ENCODE measurements at places on chromosomes 7 and 10.

DNA sequence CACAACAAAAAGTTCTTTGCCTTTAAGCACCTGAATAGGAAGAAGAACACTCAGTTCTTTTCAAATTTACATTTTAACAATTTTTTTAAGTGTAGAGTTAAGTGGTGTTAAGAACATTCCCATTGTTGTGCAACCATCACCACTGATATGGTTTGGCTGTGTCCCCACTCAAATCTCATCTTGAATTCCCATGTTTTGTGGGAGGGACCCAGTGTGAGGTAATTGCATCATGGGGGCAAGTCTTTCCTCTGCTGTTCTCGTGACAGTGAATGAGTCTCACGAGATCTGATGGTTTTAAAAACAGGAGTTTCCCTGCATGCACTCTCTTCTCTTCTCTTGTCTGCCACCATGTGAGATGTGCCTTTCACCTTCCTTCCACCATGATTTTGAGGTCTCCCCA lies 155.7 kb downstream of the PLXNA4 start:
- no peak for DNase-seq

- DNase-seq: peak; percentile 10
Observed at GRCh38 chr10:43202657-43203447, 64.0 kb downstream of the RASGEF1A start.

DNA sequence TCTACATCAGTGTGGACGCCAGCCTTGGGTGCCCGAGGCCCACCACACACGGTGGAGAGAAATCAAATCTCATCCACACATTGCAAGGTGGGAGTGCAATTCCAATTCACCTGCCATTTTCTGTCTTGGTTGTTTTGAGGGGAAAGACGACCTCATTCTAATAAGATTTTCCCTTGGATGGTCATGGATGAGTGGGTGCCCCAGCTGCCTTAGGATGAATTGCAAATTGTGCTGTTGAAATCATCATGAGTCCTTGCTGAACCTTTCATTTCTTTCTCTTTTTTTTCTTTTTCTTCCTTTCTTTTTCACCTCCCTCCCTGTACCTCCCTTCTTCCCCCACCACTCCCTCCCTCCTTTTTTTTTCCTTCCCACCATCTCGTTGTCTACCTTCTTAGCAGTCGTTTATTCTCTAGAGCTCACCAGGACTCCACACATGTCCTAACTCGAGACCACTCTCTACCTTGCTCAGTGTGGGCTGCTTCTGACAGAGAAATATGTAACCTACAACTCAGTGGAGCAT lies 266.9 kb upstream of the NFE2L3 start:
- no peak for DNase-seq

- no peak for DNase-seq
Observed at GRCh38 chr7:100929808-100930174, 19.5 kb upstream of the MUC3A start.

DNA sequence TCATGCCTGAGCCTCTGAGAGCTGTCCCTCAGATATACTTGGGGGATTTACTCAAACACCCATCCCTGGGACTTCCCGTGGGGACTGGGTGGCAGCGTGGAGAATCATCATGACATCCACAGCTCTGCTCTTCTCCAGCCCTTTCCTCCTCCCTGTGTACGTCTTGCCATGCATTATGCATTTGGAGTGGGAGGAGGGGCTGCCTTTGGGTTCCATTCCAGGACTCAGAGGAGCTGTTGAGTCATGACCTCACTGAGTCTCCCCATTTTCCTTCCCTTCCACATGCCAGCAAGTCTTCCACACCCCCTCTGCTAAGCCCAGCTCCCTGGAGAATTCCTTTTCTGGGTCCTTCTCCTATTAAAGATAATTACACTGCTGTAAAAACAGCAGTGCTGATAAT lies 480.7 kb downstream of the SORCS3 start:
- DNase-seq: no peak

DNA sequence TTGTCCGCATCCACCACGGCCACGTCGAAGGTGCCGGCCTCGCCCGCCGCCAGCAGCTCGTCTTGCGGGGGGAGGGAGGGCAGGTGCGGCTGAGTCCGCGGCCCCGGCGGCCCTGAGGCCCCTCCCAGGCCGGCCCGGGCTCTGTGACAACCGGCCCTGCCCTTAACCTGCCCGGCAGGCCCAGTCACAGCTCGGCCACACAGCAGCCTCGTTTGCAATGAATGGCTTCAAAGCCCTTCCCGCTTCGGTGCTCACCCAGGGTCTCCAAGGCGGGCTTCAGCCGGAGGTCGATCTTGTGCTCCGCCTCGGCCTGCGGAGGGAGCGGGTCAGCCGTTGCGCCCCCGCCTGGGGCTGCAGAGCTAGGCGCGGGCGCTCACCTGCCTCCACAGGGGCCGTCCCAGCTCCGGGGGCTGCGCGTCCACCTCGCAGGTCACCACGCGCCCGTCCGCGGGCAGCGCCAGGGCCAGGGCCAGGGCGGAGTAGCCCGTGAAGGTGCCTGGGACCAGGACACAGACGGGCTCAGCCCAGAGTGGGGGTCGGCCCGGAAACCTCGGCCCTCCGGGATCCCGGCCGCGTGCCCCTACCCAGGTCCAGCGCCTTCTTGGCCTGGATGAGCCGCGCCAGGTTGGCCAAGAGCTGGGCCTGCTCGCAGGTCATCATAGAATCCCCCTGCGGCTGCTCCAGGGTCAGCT lies 928 bp downstream of the COMTD1 start:
- DNase-seq: no peak

DNA sequence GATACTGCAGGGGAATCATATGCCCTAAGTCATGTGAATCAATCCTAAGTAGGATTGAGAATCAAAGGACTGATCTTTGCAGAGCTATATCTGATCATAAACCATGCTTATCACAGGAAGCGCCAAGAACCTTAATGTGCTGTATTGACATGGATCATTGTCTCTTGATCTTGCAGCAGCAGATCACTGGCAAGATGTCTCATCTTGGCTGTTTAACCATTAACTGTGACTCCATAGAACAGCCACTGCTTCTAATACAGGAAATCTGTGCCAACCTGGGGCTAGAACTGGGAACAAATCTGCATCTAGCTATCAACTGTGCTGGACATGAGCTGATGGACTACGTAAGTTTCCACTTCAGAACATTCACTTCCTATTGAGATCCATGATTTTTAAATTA lies 21.6 kb downstream of the ENO4 start:
- no peak for DNase-seq

- no peak for DNase-seq
Observed at GRCh38 chr10:123102673-123103072, 33.1 kb upstream of the HMX3 start.

- no peak for DNase-seq
Observed at GRCh38 chr10:100718197-100718742, 27.1 kb upstream of the PAX2 start.

GRCh38 chr7:80907612-80908011 lies 11.2 kb downstream of the SEMA3C start:
- no peak for DNase-seq

DNA sequence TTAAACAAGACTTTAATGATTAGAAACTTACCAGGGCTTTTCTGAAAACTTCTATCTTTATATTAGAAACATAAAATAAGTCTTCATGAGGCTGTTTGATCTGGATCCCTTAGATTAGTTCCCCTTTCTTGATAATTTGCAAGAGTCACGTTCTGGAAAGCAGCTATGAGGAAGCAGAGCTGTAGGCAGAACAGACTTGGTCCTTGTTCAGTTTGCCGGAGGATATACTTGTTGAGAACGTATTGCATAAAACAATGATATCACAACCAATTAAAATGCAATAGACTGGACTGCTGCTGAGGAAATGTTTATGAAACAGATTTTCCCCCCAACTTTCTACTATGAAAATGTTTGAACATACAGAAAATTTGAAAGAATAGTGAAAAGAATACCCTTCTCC lies 2.8 kb downstream of the SAMD9L start:
- DNase-seq: no peak

GRCh38 chr7:71497256-71497946 lies 365.5 kb downstream of the GALNT17 start:
- no peak for DNase-seq

DNA sequence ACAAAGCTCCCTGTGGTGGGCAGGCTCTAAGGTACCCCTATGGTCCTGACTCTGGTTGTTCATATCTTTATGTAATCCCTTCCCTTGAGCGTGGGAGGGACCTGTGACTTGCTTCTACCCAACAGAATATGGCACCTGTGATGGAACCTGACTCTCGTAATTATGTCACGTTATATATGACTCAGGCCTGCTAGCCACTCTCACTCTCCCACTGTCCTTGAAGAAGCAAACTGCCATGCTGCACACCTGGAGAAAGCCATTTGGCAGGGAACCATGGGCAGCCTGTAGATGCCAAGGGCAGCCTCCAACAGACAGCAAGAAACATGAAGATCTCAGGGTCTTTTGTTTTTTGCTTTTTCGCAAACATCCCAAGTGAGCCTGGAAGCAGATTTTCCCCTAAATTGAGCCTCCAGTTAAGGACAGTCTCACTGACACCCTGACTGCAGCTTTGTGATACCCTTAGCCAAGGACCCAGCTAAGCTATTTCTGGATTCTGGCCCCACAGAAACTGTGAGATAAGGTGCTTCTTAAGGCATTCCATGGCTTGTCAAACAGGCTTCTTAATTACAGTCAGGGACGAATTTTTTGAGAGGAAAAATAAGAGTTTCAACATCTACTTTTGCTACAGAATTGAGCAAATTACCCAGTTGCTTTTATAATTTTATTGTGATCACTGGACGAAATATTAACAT lies 49.6 kb downstream of the IFIT5 start:
- DNase-seq: no peak

- no peak for DNase-seq
Observed at GRCh38 chr7:36309716-36310115, 79.9 kb upstream of the ANLN start.

DNA sequence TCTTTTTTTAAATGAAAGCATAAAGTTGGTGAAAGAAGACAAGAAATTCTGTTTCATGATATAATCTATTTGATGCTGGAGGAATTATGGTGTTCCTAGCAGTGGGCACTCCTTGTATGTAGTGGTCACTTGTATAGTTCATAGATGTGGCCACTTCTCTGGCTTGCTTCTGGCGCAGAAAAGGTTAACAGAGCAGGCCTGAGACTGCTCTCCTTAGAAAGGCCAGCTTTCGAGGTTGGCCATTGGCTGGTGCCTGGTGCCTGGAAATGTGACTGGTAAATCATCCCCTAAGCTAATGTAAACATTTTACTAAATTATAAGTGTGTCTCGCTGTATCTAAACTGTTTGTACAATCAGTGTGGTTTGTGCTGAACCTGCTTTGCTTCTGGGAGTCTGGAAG lies 276.1 kb downstream of the PHTF2 start:
- no peak for DNase-seq

- no peak for DNase-seq
Observed at GRCh38 chr10:127041552-127041951, 136.3 kb downstream of the DOCK1 start.

GRCh38 chr10:32961343-32961894 lies 3.4 kb upstream of the ITGB1 start:
- no peak for DNase-seq

DNA sequence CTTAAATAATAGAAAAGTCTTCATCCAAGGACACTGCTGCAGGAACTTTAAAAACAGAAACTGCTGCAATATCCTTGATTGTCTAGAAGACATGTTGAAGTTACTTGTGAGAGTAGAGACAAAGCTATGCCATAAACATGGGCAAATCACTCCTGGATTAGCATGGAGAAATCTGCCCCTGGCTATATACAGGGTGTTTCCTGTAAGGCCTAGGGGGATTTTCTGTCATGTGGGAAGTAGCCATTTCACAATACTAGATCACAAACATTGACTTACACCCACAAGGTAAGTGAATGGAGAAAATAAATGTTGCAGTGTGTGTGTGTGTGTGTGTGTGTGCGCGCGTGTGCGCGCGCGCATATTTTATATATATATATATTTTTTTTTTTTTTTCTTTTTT lies 35.2 kb upstream of the PDK4 start:
- DNase-seq: no peak

- DNase-seq: no peak
Observed at GRCh38 chr10:84943541-84943940, 615.2 kb downstream of the CCSER2 start.

- DNase-seq: no peak
Observed at GRCh38 chr10:62626079-62626478, 178.4 kb upstream of the ADO start.

DNA sequence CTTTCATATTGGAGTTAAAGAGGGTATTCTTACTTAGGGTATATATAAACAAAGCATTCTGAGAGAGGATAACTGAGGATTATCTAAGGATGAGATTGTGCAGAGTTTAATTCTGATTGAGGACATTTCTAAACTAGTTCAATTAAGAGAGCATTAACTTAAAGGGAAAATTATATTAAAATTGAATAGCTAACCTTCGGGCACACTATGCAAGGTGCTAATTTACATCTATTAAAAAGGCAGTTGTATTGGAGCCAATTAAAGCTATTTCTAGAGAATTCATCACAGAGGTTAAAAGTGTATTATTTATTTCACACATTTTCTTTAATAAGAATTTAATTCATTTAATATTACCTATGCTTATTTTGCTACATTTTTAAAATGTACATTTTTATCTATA lies 17.0 kb upstream of the PIK3CG start:
- no peak for DNase-seq

GRCh38 chr10:81600185-81600584 lies 274.8 kb upstream of the NRG3 start:
- no peak for DNase-seq

DNA sequence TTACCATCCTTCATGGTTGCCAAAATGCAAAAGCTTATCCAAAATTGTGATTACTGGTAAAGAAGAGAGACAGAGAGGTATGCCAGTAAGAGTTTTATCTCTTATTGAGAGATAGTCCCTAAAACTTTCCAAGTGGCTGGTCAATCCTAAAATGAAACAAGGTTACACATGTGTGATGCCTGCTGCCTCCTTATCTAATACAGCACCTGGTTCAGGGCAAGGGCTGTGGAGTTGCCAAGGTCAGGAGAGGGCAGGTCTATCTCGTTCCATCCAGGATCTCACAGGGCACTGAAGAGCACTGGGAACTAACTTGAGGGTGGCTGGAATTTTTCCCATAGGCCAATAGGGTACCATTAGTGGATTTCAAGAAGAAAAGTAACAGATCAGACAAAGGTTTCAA lies 18.3 kb downstream of the VOPP1 start:
- no peak for DNase-seq

DNA sequence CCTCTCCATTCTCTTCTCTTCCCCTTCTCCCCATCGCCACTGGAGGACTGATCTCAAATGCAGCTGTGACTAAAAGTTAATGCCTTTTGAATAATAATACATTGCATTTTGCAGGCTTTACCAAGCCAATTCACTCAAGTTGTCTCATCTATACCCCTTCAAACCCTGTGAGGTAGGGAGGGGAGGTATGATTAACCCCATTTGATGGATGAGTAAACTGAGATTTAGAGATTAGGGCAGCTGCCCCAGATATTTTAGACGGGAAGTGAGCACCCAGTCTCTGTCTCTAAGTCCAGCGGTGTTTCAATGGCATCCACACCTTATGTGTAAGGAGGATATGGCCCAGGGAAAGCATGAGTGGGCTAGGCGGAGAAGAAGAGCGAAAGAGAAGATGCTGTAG lies 1.1 kb downstream of the CPA5 start:
- DNase-seq: no peak

DNA sequence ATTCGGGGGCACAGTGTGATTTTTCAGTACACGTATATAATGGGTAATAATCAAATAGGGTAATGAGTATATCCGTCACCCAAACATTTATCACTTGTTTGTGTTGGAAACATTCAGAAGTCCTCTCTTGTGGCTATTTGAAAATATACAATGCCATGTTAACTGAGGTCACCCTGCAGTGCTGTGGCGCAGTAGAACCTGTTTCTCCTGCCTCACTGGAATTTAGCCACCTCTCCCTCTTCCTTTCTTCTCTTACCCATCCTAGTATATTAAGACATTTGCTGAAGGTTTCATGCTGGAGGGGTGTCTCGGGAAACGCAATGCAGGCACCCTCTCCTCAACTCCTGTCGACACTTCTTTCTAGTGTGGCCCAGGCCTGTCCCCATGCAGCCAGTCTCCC lies 425.3 kb upstream of the MKI67 start:
- no peak for DNase-seq

Measured in T-helper 2 cell (primary cell).